ENCODE measurements at places on chromosomes 2 and 18.

DNA sequence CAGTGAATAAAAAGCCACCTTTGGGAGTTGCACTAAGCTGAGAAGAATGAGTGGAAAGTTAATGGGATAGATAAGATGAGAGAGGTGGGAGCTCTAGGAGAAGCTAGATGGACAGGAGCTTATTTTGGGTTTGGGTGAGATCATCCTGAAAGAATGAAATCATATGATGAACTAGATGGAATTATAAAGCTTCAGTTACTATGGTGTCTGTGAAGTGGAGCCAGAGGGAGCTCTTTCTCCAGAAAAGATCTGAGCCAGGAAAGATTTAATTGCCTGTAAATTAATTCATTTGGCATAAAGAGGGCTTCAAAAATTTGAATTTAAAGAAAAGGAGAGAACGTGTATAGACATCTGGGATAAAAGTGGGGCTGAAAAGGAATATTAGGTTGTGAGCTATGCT is 10.3 kb downstream of the DNAH6 start:
- DNase-seq = no peak

- DNase-seq = no peak
These were observed 25.6 kb downstream of the ZNF236 start for GRCh38 chr18:76847916-76848315.

DNA sequence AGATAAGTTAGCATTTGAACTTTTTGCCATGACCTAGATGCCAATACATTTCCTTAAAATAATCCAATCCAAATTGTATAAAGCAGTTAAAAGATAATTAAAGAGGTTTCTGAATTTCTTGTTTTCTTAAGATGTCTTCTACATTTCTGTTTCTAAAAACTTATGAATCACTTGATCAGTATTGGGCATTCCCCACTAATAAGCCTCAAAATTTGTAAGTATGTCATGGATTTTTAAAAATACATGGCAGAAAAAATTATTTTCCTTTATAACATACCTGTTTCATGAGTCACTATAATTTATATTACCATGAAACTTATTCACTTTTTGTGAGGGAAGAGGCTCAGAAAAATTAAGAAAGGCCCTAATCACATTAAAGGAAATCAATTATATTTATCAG is 90.3 kb upstream of the TFPI start:
- DNase-seq = no peak

DNA sequence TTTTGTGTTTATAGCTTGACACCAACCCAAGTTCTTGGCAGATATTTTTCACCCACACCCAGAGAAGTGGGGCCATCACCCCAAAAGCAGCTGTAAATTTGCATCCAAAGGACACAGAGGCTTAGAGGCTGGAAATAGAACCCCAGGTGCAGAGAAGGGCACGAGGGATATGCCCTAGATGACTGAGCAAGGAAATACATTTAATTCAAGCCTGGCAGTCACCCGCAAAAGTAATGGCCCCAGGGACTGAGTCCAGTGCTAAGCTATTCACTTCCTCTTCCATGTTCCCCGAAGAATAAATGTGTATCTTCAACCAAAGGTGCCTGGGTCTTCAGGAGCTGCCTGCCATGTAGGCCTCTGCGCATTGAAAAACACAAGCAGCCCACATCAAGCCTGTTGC is 14.0 kb upstream of the REG3G start:
- DNase-seq = no peak

GRCh38 chr2:81645745-81646301 is 1341.3 kb upstream of the LRRTM1 start:
- DNase-seq = no peak

DNA sequence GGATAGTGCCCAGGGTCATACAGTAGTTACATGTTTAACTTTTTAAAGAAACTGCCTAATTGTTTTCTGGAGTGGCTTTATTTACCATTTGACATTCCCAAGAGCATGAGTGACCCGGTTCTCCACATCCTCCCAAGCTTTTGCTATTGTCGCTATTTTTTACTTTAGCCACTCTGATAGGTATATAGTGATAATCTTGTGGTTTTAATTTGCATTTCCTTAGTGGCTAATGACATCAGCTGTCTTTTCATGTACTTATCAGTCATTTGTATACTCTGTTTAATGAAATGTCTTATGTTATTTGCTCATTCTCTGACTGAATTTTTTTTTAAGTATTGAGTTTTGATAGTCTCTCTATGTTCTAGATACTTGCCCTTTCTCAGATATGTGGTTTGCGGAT is 109.7 kb upstream of the HS6ST1 start:
- no peak for DNase-seq

DNA sequence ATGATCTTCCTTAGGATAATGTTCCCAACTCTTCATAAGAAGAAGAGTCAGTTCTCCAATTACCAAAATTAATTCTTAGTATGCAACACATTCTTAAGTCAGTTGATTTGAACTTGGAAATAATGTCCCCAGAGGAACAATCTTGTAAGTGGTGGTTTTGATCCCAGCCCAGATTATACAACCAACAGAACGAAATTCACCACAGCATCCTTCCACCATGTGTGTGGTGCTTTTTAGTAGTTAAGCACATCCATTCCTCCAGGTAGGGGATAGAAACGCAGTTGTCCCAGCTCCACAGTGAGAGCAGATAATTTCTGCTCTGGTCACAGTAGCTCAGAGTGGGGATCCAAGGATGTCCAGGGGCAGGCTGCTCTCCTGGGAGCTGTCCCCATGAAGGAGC is 161.7 kb upstream of the SLC39A10 start:
- DNase-seq = no peak

DNA sequence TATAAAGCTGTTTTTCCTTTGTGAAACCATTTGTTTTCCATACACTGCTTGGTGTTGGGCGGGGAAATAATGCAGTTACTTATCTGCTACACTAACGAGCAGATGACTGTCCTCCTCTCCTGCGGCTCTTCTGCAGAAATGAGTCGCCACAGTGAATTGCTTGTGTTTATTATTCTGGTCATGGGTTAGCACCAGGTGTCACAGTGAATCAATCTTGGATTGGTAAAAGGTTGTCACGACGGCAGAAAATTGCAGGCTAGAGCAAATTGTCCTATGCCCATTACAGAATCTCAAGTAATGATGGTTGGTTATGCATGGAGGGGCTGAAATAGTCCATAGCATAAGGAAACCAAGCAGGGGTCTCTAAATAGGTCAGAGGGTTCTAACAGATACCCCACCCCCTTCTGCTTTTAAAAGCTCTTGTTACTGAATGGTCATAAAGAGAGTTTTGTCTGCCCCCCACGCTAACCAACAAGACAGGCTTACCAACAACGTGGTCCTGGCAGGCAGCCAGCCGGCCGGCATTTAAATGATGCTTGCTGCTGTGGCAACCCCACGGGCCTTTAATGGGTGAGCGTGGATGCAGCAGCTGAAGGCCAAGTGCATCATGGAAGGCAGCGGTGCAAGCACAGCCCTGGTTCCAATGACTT is 29.5 kb downstream of the RAB31 start:
- DNase-seq = no peak

GRCh38 chr2:177599139-177599688 is 206.6 kb downstream of the AGPS start:
- DNase-seq = no peak
